Tongue (tissue), 3 donors: ENCODE measurements at places on chromosomes 7 and 10. TPM values are rescaled to one million over a fixed set of nuclear protein-coding genes. Genes with fewer than 3 reads are reported as not detected.

DNA sequence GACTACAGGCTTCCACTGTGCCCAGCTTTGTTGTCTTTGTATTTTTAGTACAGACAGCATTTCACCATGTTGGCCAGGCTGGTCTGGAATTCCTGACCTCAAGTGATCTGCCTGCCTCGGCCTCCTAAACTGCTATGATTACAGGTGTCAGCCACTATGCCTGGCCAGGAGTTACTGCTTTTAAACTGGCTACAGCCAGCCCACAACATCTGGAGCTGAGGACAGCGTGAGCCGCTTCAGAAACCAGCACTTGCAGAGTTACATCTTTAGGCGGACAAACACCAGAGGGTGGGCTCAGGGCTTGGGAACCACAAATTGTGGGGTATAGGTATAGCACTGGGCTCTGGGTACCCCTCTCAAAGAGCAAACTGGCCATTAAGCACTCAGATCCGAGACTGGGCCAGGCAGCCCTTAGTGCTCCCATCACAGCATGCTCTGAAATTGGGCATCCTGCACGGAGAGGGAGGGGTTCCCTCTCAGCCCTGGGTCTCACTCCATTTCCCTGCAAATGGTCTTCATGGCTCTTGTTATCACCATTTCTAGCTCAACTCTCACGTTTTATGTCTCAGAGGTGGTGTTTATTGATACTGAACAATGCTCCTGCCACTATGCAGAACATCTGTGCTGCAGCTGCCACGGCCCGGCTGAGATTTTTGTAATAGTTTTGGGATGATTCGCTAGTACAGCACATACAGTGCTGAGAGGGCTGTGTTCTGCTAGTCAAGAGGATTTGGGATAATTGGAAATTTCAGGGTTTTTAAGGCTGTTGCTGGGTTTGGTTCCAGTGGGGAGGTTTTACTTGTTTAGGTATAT is 146.4 kb upstream of the LYZL2 start:
- peak; percentile 95 for DNase-seq

HSPA12A gene
- 9.3 TPM for total RNA-seq

C10orf71 gene
- 23.3 TPM for total RNA-seq

- DNase-seq: no peak
Measured at GRCh38 chr10:97752956-97753355, 16.0 kb downstream of the ZFYVE27 start.

- DNase-seq: no peak
Measured at GRCh38 chr10:14583252-14583651, 191.4 kb downstream of the FAM107B start.

DNA sequence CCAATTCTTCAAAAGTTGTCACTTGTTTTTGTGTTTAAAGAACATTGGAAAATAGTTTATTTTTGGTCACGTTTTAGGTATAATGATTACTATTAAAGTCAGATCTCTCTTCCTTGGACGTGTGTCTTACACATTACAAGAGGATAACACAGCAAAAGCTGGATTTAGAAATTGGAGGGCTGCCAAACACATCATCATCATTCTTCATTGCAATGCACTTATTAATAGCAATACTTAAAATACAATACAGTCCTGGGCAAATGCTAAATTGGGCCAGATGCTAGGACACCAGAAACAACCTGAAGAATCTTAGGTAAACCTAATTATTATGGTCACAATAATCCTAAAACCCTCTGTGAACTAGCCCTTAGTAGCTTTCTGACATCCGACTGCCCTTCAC is 303.6 kb downstream of the DGKB start:
- DNase-seq: peak; percentile 48

WDFY4 gene
- 5.7 TPM for total RNA-seq

TAS2R16 gene
- total RNA-seq: not detected

DNA sequence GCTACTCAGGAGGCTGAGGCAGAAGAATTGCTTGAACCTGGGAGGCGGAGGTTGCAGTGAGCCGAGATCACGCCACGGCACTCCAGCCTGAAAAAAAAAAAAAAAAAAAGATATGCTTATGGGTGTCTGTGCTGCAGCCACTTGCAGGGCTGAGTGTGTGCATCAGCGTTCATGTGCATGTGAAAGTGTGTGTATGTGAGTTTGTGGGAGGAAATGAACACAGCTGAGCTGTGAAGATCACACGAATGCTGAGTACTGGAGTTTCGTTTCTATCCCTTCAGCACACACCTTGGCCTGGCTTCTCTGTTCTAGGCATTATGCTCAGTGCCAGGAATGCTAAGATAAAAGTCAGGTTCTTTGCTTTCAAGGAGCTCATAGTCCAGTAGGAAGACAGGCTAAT is 12.0 kb upstream of the SVOPL start:
- DNase-seq: no peak

HNRNPA2B1 gene
- 257 TPM for total RNA-seq

DNA sequence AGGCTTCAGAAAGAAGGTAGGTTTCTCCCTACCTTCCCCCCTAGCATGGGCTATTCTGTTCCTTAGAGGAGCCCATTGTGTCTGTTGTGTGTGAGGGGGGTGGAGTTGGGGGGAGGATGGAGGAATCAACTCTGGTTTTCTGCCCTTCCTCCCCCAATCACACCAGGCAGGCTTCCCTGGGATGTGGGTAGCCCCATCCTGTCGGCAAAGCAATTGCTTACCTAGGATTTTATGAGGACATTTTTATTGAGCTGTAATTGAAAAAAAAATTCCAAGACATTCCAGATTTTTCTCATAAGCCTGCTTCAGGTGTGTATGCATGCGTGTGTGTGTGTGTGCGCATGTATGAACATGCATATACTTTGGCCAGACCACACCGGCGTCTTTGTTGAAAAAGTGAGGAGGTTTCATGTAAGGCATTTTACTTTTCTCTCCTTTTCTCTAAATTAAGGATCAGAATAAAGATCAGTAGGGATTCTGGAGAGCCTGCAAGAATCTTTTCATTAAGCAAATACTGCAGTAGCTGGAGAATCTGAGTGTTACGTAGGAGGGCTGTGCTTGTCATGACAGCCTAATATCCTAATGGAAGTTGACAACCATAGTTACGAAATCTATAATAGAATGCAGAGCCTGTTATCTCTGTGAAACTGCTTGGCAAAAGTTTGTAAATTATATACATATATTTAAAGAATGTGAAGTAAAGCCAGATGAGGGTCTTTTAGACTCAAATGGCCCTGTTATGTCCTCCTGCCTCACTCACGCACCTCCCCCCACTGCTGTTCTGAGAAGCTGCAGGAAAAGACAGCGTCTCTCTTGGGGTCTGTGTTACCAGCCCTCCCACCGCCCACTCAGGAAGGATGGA is 27.3 kb upstream of the SAMD8 start:
- peak; percentile 37 for DNase-seq

DNA sequence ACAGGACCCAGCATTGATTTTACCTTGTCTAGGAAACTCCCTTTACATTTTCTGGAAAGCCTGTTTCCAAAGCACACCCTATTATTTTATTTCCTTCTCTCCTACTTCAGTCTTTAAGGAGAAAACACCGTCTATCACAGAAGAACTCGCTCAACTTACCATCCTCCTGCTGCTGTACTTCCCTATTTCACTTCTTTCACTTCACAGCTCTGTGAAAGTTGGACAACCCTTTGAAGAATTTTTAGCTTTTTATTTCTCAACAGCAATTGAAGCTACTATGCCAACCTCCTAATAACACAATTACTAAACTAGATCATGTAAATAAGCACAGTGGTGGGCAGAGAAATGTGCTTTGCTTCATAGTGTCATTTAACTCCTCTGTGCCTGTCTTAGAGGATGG is 166.5 kb downstream of the TFEC start:
- DNase-seq: no peak

OPN1SW gene
- total RNA-seq: not detected

CTTNBP2 gene
- 13.1 TPM for total RNA-seq

DNA sequence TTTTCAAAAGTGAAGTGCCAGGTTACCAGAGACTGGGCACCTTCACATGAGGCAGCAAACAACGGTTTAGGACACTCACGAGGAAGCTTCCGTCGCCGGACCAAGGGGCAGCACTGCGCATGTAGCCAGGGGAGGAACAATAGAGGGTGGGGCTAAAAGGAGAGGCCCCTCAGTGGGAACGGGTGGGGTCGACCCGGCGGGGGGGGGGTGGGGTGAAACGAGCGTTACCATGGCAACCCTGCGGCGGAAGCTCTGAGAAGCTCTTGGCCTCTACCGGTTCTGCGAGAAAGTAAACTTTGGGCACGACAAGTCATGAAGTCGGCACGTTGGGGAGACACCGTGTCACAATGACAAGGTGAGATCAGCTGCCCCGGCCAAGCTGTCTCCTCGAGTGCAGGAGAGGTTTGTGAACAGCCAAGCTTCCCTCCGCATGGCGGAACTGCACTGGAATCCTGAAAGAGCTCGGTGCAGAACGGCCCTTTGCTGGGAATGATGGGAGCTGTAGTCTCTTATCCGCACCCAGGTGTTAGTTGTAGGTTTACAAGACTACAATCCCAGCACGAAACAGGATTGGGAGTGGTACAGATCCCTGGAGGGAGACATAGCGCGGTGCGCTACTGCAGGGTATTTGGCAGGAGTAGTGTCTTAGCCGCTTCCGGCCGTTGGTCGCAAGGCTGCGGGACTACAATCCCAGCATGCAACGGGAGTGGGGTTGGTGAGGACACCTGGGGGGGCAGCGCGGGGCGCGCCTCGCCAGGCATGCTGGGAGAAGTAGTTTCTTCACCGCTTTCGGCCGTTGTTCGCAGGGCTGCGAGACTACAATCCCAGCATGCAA is 72.8 kb upstream of the ZNF722 start:
- DNase-seq: peak; percentile 80

DNA sequence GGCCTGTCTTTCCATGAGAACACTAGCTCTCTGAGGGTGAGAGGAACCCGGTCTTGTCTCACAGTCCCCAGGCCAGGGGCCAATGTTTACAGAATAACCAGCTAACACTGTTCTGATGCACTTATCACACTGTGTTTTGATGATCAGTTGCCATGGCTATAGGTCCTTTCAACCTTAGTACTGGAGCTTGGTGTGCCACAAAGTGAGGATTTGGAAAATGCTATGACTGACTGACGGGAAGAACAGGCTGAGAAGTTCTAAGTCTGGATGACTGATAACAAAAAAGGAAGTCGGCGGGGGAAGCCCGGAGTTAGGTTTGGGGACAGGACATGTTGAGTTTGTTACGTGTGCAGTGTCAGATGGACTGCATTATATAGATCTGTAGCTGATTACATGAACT is 141.8 kb downstream of the CTTNBP2 start:
- no peak for DNase-seq

- DNase-seq: no peak
Measured at GRCh38 chr7:107024906-107025305, 19.6 kb upstream of the PRKAR2B start.

GIMAP6 gene
- total RNA-seq: 20.9 TPM

PIK3CG gene
- 3.5 TPM for total RNA-seq

DNA sequence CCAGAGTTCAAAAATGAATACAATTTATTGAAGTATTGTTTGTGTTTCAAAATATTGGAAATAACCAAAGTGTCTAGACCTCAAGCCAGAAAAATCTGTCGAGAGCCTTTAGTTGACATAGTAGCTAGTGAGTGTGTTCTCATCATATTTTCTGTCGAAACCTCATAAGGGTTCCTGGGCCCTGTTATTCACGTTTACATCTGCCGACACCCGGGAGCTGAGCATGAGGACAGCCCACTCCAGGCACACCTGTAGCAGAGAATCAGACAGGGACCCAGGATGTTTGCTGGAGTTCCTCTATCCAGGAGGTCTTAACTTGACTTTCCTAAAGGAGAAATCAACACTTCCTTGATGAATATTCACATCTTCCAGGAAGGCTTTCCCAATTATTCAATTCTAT is 72.1 kb upstream of the FGL2 start:
- DNase-seq: no peak

DNA sequence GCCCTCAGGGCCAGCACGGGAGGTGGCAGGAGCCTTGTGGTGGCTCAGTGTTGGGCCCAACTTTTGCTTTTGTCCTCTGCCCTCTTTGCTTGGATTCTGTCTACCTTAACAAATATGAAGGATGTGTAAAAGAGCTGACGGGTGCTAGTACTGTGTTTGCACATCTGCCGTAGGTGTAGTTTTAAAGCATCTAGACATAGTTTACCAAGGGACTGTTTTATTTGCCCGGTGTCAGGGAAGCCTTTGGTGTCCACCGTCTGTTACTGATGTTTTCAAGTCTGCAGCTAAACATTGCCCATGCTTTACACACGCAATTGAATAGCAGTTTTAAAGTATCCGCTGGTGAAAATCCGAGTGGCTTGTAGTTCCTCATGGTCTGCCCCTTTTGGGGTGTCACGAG is 87.8 kb downstream of the DYNC2I1 start:
- DNase-seq: no peak

SAP25 gene
- total RNA-seq: 2.9 TPM

DNA sequence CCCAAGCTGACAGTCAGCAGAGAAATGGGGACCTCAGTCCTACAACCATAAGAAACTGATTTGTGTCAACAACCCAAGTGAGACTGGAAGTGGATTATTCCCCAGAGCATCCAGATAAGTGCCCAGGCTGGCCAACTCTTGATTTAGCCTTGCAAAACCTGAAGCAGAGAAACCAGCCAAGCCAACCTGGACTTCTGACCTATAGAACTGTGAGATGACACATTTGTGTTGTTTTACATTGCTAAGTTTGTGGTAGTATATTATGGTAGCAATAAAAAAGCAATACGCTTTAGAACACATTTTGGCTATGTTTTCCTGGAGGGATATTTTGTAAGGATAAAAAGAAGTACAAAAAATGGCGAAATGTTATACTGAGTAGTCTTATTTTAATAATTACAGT is 19.7 kb upstream of the CCDC6 start:
- DNase-seq: no peak

POT1 gene
- total RNA-seq: 53.5 TPM

- no peak for DNase-seq
Measured at GRCh38 chr10:68599771-68600040, 39.6 kb downstream of the TET1 start.

DNA sequence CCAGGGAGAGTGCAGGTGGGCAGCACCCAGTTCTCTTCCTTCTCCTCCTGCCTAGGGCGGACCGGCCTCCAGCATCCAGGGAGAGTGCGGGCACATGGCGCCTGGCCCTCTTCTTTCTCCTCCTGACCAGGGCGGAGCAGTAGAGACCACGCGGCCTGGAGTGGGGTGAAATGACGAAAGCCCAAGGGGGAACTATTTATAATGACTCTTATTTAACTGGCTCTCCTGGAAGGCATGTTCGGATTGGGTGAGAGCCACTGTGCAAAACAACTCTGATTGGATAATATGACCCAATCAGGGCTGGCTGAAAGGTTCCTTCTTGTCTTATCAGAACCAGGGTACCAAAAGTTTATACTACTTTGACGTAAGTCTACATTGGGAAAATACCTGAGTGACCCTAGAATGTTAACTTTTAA is 63.1 kb downstream of the ZNF37A start:
- DNase-seq: no peak

DNA sequence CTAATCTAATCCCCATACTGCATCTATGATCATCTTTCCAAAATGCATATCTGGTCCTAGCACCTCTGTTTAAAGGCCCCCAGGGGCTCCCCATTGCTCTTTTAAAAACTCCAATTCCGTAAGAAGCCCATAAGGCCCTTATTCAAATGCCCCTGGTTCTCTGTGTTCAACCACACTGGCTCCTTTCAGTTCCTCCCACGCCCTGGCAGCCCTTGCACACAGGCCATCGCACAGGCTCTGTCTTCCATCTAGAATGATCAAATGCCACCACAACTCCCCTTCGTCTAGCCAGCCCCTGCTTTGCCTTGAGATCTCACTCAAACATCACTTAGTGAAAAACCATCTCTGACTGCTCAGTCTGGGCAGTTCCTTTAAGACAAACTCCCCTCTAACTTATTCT is 112.9 kb upstream of the LYZL2 start:
- no peak for DNase-seq

NME8 gene
- 0.10 TPM for total RNA-seq

- no peak for DNase-seq
Measured at GRCh38 chr7:103887853-103888602, 101.4 kb downstream of the RELN start.

STX1A gene
- total RNA-seq: 9.7 TPM

- peak; percentile 95 for DNase-seq
Measured at GRCh38 chr10:68153473-68154210, 44.4 kb downstream of the MYPN start.

LSM8 gene
- 36.6 TPM for total RNA-seq
